ENCODE measurements at places on chromosomes 1 and 21. TPM values are rescaled to one million over a fixed set of nuclear protein-coding genes. Genes with fewer than 3 reads are reported as not detected.

The NID1 gene
- 323 TPM for total RNA-seq

The JMJD4 gene
- total RNA-seq = 27.3 TPM

The ILDR2 gene
- total RNA-seq = 0.09 TPM

The NUP210L gene
- total RNA-seq = not detected

The MCOLN3 gene
- total RNA-seq = not detected

The TFF3 gene
- 0.82 TPM for total RNA-seq

The LCK gene
- total RNA-seq = not detected

The FLG gene
- not detected for total RNA-seq

The TNN gene
- not detected for total RNA-seq

The KRTAP10-3 gene
- total RNA-seq = not detected

The MYBPH gene
- 0.93 TPM for total RNA-seq

The KRTAP10-12 gene
- not detected for total RNA-seq

The MAP3K21 gene
- total RNA-seq = 0.58 TPM

The TCEA3 gene
- total RNA-seq = 1.5 TPM

The ADAMTSL4 gene
- total RNA-seq = 71.5 TPM

The SYCP1 gene
- total RNA-seq = not detected

The CYP4B1 gene
- not detected for total RNA-seq

The RNF115 gene
- total RNA-seq = 8.3 TPM

The DCST2 gene
- not detected for total RNA-seq

The ZNF362 gene
- 21.5 TPM for total RNA-seq

The FCMR gene
- not detected for total RNA-seq

The SASS6 gene
- 1.2 TPM for total RNA-seq

The AGT gene
- 0.23 TPM for total RNA-seq

The ABL2 gene
- total RNA-seq = 11.0 TPM

The IL22RA1 gene
- total RNA-seq = not detected

The ZNF683 gene
- total RNA-seq = not detected

The ATP1A4 gene
- not detected for total RNA-seq

The CITED4 gene
- 9.7 TPM for total RNA-seq

The LCE3E gene
- not detected for total RNA-seq

The RGS18 gene
- not detected for total RNA-seq

The ZBTB40 gene
- 6.4 TPM for total RNA-seq

The NR1I3 gene
- total RNA-seq = not detected

The TFF2 gene
- not detected for total RNA-seq

The PGLYRP3 gene
- not detected for total RNA-seq

The APH1A gene
- 92.4 TPM for total RNA-seq

The MNDA gene
- not detected for total RNA-seq

The JUN gene
- 159 TPM for total RNA-seq

The DMRTB1 gene
- not detected for total RNA-seq

The DENND2D gene
- total RNA-seq = 2.6 TPM

The SIK1 gene
- total RNA-seq = under 0.01 TPM

The ANGPTL3 gene
- not detected for total RNA-seq

The RPTN gene
- not detected for total RNA-seq

The MANEAL gene
- 2.1 TPM for total RNA-seq

The ADGRL2 gene
- total RNA-seq = 74.1 TPM

The SV2A gene
- total RNA-seq = 5.8 TPM

The THEM5 gene
- total RNA-seq = not detected

The TSPEAR gene
- total RNA-seq = not detected

The C1orf167 gene
- total RNA-seq = 0.93 TPM

The BEND5 gene
- total RNA-seq = 6.9 TPM

The CD244 gene
- total RNA-seq = 4.0 TPM

The BACE2 gene
- 34.5 TPM for total RNA-seq

The CORT gene
- total RNA-seq = not detected

The PLPP3 gene
- total RNA-seq = 179 TPM

The ROR1 gene
- total RNA-seq = 93.1 TPM

The FAM76A gene
- 8.5 TPM for total RNA-seq

The PRAMEF4 gene
- total RNA-seq = not detected

Data from pericardium fibroblast (primary cell).